H9 (cell line): ENCODE measurements at places on chromosomes 4 and X.

GRCh38 chrX:38332505-38332904 lies 5.2 kb upstream of the RPGR start:
- DNase-seq = no peak

DNA sequence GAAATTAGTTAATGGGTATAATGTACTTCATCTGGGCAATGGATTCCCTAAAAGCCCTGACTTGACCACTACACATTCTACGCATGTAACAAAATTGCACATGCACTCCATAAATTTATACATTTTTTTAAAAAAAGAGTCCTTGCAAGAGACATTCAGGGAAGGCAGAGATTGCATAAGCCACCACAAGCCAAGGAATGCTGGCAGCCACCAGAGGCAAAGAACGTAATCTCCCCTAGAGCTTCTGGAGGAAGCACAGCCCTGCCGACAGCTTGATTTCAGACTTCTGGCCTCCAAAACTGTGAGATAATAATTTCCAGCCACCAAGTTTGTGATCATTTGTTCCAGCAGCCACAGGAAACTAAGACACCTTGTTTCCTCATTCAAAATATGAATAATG lies 185.6 kb upstream of the GALNT7 start:
- no peak for DNase-seq

DNA sequence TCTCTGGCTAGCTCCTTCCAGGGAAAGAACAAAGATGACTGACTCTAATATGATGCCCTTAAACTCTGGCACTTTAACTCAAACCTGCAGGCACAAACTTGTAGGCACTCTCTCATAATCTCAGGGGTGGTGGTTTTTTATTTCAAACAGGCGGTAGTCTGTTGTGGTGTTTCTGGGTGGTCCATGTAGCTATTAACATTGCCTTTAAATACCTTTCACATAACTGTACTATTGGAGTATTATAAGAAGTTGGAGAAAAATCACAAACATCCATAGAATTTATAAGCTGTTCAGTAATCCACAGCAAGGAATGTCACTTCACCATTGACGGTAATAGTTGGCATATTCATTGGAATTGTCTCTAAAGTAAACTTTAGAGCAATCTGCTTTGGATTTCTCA lies 204.2 kb upstream of the PDE5A start:
- DNase-seq = no peak

GRCh38 chr4:72770708-72771107 lies 201.7 kb upstream of the ADAMTS3 start:
- no peak for DNase-seq

GRCh38 chrX:153865321-153865580 lies 20.7 kb downstream of the L1CAM start:
- peak; percentile 22 for DNase-seq

- peak; percentile 52 for DNase-seq
Measured at GRCh38 chr4:145482209-145483037, 770 bp downstream of the SMAD1 start.

- DNase-seq = peak; percentile 46
Measured at GRCh38 chr4:56909086-56909894, 1.6 kb downstream of the REST start.

GRCh38 chrX:110153896-110154295 lies 151.0 kb downstream of the TMEM164 start:
- no peak for DNase-seq

DNA sequence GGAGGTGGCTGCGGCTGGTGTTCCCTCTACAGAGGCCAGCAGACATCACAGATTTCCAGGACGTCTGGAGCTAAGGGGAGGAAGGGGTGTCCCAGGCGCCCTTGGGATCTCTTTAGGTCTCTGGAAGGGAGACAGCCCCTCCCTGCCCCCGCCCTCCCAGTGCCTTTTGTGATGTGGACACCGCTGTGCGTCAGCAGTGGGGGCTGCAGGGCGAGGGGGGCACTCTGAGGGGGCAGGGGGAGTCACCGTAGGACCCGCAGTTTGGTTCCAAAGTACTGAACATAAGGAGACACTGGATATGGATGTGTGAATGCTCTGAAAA lies 25.6 kb upstream of the MXD4 start:
- no peak for DNase-seq

DNA sequence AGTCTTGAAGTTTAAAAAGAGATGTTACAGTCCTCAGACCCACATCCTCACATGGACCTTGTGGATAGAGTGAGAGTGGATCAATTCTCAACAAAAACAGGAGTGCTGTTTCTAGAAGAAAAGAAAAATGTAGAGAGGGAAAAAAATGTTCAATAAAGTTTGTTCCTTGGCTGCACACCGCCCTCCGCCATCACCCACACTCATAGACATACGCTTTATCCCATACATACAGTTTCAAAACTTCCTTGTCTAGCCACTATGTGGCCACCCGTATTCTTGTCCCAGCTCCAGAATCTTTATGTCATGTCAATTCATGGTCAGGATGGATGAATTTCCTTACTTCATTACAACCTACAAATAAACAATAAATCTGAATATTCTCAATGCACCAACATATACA lies 23.5 kb upstream of the ELF2 start:
- DNase-seq = no peak

- DNase-seq = no peak
Measured at GRCh38 chr4:89788206-89789072, 48.5 kb downstream of the SNCA start.

GRCh38 chr4:23324021-23324690 lies 565.7 kb downstream of the PPARGC1A start:
- DNase-seq = no peak

- no peak for DNase-seq
Measured at GRCh38 chr4:25926462-25926861, 12.4 kb downstream of the SMIM20 start.

GRCh38 chr4:104758574-104758973 lies 263.9 kb upstream of the CXXC4 start:
- no peak for DNase-seq

DNA sequence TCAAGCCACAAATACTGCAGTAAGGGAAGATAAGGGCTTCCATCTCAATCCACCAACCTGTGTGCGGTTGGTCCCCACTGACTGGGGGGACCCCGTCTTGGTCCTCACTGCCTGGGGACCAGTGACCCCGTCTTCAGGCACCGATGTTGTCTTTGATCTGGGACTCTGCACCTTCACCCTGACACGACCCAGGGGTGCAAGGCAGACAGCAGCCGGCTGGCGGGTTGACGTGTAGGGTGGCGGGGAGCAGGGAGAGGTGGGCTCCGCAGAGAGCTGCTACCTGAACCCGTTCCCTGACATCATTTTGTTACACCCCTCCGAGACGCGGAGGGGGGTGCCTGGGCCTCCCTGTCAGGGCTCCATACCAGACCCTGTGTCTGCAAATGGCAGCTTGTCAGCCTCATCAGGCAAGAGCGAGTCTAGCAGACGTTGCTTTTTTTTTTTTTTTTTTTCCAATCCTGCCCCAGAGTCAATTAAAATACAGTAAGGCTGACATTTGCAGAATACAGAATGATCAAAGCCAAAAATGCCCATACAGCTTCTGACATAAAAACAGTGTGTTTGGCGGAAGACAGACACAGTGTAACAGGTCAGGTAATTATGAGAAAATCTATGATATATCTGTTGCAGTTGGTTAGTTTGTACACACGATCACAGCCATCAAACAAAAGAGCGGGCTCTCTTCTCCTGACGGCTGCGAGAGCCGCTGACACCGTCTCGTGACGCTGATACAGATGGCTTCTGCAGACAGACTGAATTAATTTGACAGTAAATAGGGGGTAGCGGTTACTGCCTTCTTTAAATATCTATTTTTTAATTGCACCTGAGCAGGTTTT lies 118.6 kb downstream of the CRLF2 start:
- DNase-seq = no peak

DNA sequence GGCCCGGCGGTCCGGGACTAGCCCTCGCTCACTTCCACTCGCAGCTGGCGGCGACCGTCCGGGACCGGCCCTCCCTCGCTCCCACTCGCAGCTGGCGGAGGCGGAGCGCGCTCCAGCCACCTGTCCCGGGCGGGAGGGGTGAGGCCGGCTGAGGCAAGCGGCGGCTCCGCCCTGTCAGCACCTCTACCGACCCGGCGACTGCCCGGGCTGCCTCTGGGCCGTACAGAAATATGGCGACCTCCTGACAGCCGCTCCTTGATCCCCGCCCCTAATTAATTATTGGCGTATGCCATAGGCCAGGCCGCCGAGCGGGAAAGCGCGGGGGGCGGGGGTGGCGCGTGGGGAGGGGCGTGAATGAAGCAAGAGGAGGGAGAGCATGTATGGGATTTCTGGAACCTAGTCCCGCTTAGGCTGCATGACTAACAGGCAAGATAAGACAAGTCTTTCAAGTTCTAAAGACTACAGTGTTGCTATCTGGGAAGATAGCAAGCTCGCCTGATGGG lies at the start of gene MORC4:
Gene MORC4, minus strand, starts transcription at position 200 of the 503 bp plus-strand sequence. CDS start 243 bp downstream, outside the sequence.
- peak; percentile 88 for DNase-seq

DNA sequence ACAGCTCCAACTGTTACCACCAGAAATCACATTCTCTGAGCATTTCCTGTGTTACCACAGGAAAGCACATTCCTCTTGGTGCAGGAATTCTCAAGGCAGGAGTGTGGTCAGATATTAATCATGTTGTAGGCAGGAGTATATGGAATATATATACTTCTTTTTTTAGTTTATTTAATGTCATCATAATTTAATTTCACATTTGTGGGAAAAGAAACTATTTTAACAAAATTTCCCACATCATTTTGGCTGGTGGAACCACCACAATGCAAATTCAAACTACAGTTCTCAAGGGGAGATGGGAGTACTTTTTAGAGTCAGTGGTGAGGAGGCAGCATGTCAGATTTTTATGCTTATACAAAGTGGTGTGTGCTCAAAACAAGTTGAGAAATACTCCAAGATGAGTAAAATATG lies 139.0 kb downstream of the ATP10D start:
- DNase-seq = no peak

- no peak for DNase-seq
Measured at GRCh38 chrX:17056868-17057608, 110.6 kb downstream of the REPS2 start.

GRCh38 chr4:18394656-18395055 lies 373.1 kb upstream of the LCORL start:
- DNase-seq = no peak

- no peak for DNase-seq
Measured at GRCh38 chrX:122582975-122583305, 601.1 kb upstream of the GRIA3 start.

GRCh38 chr4:91373546-91373945 lies 930.2 kb upstream of the GRID2 start:
- DNase-seq = no peak

DNA sequence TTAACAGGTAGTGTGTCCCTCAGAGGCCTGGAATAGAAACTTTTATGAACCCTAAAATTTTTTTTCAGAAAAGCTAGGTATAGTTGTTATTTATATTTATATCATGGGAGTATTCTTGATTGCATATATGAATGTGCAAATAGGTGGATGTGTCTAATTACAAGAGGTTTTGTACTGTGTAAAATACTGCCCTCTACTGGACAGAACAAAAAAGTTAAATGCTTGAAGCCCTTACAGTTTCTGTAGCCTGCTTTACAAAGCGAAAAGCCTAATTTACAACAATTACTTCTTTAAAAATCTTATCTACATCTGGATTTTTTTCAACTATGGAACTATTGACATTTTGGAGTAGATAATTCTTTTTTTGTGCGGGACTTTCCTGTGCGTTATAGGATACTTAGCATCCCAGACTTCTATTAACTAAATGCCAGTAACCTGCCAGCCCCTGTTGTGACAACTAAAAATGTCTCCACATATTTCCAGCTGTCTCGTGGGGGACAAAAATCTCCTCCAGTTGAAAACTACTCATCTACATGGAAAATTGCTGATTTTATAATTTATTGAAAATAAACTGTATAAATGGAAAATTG lies 35.1 kb downstream of the ENPEP start:
- no peak for DNase-seq

- no peak for DNase-seq
Measured at GRCh38 chrX:18617407-18617750, 54.5 kb downstream of the RS1 start.

GRCh38 chr4:74471264-74471663 lies 26.3 kb downstream of the AREG start:
- no peak for DNase-seq

- DNase-seq = no peak
Measured at GRCh38 chrX:78687586-78687985, 28.5 kb upstream of the RTL3 start.

DNA sequence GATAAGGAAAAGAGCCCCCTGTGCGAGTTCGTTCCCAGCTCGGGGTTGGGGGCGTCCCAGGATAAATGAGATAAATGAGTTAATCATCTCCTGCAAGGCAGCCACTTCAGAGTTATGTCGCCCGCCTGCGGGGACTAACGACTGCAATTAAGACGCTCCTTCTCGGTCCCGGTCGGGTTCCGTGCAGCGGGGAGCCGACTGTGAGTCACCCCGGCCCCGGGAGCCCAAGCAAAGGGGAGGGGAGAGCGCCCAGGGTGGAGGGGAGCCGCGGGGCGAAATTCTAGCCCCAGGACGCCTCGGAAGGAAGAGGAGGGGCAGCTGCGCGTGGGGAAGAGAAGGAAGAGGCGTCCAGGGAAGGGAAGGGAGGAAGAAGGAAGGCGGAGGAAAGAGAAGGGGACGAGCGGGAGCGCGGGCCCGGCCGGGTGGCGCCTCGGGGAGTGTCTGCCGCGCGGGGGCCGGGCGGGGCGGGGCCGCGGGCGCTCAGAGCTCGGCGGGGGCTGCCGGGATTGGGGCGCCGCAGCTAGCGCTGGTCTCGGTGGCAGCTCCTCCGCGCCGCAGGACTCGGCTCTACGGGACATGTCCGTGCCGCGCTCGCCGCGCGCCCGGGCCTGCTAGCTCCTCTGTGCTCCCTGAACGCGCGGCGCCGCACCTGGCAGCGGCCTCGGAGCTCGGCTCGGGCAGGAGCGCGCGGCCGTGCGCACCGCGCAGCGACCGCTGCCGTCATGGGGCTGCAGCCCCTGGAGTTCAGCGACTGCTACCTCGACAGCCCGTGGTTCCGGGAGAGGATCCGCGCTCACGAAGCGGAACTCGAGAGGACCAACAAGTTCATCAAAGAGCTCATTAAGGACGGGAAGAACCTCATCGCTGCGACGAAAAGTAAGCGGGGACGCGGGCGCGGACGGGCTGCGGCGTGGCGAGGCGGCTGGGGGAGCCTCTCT lies at the start of gene ARHGAP10:
Gene ARHGAP10, plus strand, starts transcription at position 509 of the 938 bp plus-strand sequence. Its CDS starts 214 bp downstream, at position 723.
- DNase-seq = peak; percentile 65

- no peak for DNase-seq
Measured at GRCh38 chrX:19804151-19804550, 83.2 kb downstream of the SH3KBP1 start.

DNA sequence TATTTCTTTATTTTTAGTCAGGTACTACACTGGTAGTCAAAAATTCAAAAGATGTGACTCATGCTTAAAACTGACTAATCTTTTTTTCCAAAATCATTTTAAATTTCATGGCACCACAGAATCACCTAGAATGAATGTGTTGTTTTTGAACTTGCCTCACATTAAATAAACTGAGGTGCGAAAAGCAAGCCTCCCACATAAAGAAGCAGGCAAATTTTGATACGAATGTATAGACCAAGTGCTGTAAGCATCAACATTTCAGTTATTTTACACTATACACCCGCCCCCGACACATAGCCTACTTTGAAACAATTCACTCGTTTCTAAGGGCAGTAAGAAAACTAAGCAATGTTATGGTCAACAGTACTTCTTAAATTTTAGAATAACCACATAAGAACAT lies 94.3 kb downstream of the MRPL1 start:
- no peak for DNase-seq
